Aorta (tissue), 5 donors: ENCODE measurements at places on chromosomes 6 and 20. TPM values are rescaled to one million over a fixed set of nuclear protein-coding genes. Genes with fewer than 3 reads are reported as not detected.
A peak's percentile ranks its signal among the peaks of the same experiment; 100 is the strongest.

The MOXD1 gene
- 1.0 TPM for total RNA-seq

The PREP gene
- 20.4 TPM for total RNA-seq

DNA sequence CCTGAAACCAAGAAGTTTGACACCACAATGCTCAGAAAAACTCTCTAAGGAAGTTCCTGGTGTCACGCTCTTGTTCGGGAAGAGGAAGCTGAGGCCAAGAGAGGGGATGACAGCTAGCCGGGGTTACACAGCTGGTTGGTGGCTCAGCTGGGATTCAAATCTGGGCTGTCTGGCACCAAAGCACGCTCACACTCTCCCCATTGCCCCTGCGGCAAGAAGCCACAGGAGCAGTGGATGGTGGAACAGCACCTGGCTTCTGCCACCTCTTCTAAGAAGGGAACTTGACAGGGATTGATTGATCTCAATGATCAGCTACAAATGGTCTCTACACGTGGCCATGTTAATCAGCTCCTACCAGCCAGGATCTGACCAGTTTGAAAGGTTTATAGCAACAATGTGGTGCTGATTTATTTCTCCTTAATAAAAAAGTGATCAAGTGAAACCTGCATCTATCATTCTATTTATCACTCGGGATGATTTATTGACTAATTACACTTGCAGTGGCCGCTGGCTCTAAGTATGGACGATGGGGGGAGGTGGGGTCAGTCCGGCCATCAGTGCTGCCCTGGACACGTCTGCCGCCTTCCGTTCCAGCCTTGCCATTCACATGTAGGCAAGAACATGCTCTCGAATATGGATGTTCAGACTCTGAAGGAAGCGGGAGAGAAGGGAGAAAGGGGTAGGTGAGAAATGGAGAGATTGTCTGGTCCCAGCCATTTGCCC lies 71.9 kb upstream of the TOP1 start:
- H3K4me1 ChIP-seq = no peaks in the 10 kb centered on the region
- H3K4me3 ChIP-seq = no peak overlapping the region
- H3K27ac ChIP-seq = no peak overlapping the region
- no peaks in the 10 kb centered on the region for H3K36me3 ChIP-seq
- peak; percentile 55 for DNase-seq

The OR2H1 gene
- total RNA-seq = not detected

GRCh38 chr6:130993292-130993765 lies 69.7 kb downstream of the EPB41L2 start:
- H3K27me3 ChIP-seq = no peaks in the 10 kb centered on the region
- no peaks in the 10 kb centered on the region for H3K36me3 ChIP-seq
- no peak for DNase-seq
- no peak overlapping the region for H3K27ac ChIP-seq
- H3K4me3 ChIP-seq = no peak overlapping the region

DNA sequence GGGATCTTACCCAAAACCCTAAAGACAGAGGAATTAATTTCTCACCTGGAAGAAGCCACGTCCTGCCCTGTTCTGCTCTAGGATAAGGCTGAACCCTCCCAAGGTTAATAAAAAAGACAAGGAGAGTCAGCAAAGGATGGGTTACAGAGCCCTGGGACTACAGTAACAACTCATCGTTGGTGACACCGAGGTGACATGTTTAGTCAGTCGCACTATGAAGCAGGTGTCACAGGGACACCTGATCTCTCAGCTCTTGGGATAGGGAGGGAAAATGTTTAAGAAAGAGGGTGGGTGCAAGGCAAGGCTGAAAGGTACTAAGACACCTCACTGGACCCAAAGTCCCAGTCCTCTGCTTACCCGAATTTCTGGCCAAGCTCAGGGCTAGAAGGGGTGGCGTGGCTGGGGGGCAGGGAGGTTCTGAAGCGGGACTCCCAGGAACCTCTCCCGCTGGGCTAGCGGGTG lies 562 bp downstream of the MOCS1 start:
- H3K4me1 ChIP-seq = peaks cover 3% of the 10 kb centered on the region
- no peak overlapping the region for H3K27ac ChIP-seq
- H3K36me3 ChIP-seq = no peaks in the 10 kb centered on the region
- DNase-seq = no peak
- H3K4me3 ChIP-seq = peak overlapping the region; percentile 69

GRCh38 chr6:47034926-47035325 lies 7.2 kb downstream of the ADGRF1 start:
- no peaks in the 10 kb centered on the region for H3K36me3 ChIP-seq
- peaks cover 3% of the 10 kb centered on the region for H3K27me3 ChIP-seq
- H3K27ac ChIP-seq = no peak overlapping the region
- no peaks in the 10 kb centered on the region for H3K4me1 ChIP-seq
- H3K4me3 ChIP-seq = no peak overlapping the region

- H3K4me1 ChIP-seq = no peaks in the 10 kb centered on the region
- H3K27me3 ChIP-seq = no peaks in the 10 kb centered on the region
- DNase-seq = no peak
- no peaks in the 10 kb centered on the region for H3K36me3 ChIP-seq
Observed at GRCh38 chr6:114343782-114344144, 940 bp upstream of the HS3ST5 start.

DNA sequence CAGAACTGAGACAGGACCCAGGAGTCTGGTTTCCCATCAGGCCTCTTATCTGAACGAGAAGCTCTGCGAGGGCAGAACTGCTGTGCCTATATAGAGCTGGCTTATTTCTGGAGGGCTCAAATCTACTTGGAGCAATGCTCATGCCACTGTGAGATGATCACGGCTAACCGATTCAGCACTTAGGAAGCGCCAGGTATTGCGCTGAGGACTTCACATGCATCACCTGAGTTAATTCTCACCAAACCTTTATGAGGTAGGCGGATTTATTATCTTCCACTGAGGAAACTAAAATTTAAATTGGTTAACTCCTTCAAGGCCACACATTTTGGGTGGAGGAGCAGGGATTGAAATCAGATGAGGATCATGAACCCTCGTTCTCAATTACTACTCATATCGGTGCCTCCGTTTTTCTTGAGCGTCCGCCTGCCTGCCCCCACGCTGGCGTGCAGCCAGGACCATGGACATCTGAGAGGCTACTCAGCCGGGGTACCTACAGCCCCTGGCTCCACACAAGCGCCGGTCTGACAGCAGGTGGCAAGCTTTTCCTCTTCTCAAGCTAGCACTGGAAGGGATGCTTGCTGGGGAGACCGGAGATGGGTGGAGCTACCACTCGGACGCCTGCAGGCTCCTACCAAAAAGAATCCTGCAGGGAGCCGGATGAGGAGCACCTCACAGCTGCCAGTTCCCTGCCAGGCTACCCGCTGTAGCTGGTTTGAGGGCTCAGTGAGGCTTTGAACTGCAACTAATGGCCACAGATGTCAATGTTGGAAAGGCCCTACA lies 1.0 kb upstream of the PCIF1 start:
- H3K27ac ChIP-seq = no peak overlapping the region
- H3K27me3 ChIP-seq = no peaks in the 10 kb centered on the region
- peak; percentile 86 for DNase-seq
- H3K4me3 ChIP-seq = peak overlapping the region; percentile 59
- H3K36me3 ChIP-seq = no peaks in the 10 kb centered on the region

The TRIM40 gene
- not detected for total RNA-seq

The TDRD6 gene
- total RNA-seq = 1.8 TPM

GRCh38 chr6:4366635-4367395 lies 231.4 kb upstream of the ECI2 start:
- no peak overlapping the region for H3K4me3 ChIP-seq
- no peaks in the 10 kb centered on the region for H3K36me3 ChIP-seq
- H3K27me3 ChIP-seq = no peaks in the 10 kb centered on the region
- H3K4me1 ChIP-seq = no peaks in the 10 kb centered on the region

GRCh38 chr20:48921883-48922820 lies 641 bp downstream of the ARFGEF2 start:
- H3K27me3 ChIP-seq = no peaks in the 10 kb centered on the region
- H3K4me1 ChIP-seq = peaks cover 4% of the 10 kb centered on the region
- peak; percentile 68 for DNase-seq

The HLA-F gene
- total RNA-seq = 124 TPM

GRCh38 chr6:162217811-162218493 lies 509.6 kb downstream of the PRKN start:
- H3K36me3 ChIP-seq = no peaks in the 10 kb centered on the region
- DNase-seq = no peak
- H3K27ac ChIP-seq = no peak overlapping the region
- no peaks in the 10 kb centered on the region for H3K27me3 ChIP-seq
- H3K4me1 ChIP-seq = no peaks in the 10 kb centered on the region

DNA sequence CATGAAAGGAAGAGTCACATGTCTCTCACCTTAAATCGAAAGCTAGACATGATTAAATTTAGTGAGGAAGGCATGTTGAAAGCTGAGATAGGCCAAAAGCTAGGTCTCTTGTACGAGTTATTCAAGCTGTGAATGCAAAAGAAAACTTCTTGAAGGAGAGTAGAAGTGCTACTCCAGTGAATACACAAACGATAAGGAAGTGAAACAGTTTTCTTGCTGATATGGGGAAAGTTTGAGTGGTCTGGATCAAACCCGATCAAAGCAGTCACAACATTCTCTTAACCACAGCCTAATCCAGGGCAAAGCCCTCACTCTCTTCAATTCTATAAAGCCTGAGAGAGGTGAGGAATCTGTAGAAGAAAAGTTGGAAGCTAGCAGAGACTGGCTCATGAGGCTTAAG lies 1.9 kb upstream of the TPD52L1 start:
- no peaks in the 10 kb centered on the region for H3K27me3 ChIP-seq
- H3K4me3 ChIP-seq = no peak overlapping the region
- DNase-seq = no peak
- no peak overlapping the region for H3K27ac ChIP-seq

- peak overlapping the region; percentile 72 for H3K27ac ChIP-seq
Observed at GRCh38 chr20:31698243-31698802, 24.3 kb downstream of the BCL2L1 start.

The POU3F2 gene
- not detected for total RNA-seq

GRCh38 chr20:50043573-50044352 lies 61.0 kb downstream of the SNAI1 start:
- no peaks in the 10 kb centered on the region for H3K4me1 ChIP-seq
- H3K27me3 ChIP-seq = no peaks in the 10 kb centered on the region
- H3K27ac ChIP-seq = no peak overlapping the region
- DNase-seq = no peak
- no peak overlapping the region for H3K4me3 ChIP-seq
- no peaks in the 10 kb centered on the region for H3K36me3 ChIP-seq

The OOEP gene
- total RNA-seq = not detected
